ENCODE measurements at places on chromosomes 13 and 19.

GRCh38 chr19:14175351-14175792 lies 30.6 kb downstream of the ADGRL1 start:
- no peak for DNase-seq

DNA sequence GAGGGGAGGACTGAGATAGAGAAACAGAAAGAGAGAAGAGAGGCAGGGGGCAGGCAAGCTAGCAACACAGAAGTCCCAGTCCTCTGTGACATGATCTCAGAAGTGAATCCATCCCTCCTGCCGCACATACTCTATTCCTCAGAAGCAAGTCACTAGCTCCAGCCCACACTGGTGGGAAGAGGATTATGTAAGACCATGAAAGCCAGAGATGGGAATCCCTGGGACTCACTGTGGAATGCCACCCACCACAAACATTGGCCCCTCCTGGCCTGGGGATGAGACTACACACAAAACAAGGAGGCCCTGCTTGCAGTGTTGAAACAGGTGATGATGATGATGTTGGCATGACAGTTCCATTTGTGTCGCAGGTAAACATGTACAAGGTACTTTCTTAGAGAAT lies 419.9 kb downstream of the IRS2 start:
- DNase-seq, result no peak

GRCh38 chr19:16076958-16077611 lies 790 bp downstream of the TPM4 start:
- no peak for DNase-seq

DNA sequence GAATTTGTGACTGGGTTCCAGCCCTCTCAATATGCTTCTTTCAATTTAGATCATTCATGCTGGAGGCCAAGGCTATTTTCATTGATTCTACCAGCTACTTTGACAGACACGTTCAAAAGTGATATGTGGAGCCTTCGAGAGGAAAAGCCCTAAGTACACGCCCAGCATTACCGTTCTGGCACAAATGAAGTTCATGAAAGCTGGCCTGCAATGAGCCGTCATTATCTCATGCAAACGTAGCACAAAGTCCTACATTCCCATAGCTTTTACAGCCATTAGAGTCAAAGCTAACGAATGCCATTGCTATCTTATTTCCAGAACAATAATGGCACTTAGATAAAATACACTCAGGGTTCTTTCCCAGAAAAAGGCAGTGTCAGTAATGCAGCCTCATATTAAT lies 1237.6 kb downstream of the EFNB2 start:
- no peak for DNase-seq

DNA sequence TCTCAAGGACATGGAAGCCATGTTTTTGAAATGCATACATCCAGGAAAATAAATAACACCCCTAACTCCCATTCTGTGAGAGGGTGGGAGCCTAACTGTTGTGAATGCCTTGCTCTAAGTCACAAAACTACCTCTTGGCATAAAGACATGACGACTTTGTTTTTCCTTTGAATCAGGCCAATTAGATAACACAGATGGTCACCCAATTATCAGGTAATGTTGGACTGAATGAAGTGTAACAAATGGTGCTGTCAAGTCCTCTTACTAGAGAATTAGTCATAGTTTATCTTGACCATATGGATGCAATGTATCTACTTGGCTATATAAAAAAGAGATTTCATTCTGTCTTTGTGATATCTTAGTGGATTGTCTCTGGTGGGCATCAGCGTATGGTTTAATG lies 553.6 kb upstream of the ATXN8OS start:
- no peak for DNase-seq

DNA sequence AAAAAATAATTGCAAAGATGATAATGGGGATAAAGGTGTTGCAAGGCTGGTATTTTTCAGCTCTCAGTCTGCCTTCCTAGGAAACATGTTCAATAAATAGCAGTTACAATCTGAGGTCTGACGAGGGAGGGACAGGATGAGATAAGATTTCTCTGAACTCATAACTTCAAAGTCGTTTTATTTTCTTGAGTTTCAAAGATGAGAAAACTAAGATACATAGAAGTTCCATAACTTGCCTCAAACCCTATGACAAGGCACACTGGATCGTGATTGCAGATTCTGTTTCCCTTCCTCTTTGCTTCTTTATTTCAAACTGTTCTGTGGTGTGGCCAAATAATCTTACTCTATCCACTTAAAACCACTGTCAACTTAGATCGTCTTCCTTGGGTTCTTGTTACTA lies 327.2 kb downstream of the GPC5 start:
- no peak for DNase-seq

DNA sequence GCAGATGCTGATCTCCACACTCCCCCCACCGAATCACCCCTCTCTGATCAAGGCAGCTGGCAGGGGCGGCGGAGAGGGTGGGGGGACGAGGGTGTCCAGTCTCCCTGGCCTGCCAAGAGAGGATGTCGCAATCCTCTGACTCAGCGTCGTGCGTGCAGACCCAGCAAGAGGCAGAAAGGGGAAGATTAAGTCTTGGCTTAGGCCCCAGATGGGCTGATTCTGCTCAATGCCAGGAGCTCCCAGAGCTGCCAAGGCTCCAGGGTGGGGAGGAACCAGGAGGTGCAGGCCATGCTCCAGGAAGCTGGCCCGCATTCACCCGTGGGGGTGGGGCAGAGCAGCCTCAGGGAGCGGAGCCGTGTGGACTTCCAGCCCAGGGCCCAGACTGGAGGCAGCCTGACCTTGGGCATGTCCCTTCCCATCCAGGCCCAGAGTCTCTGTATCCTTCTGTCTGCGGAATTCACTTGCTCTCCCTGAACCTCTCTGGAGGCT lies 6.6 kb upstream of the BCL3 start:
- DNase-seq, result peak; percentile 98

Measured in brain microvascular endothelial cell (primary cell).